ENCODE measurements at places on chromosomes 7 and 10. TPM values are rescaled to one million over a fixed set of nuclear protein-coding genes. Genes with fewer than 3 reads are reported as not detected.

Gene TAS2R5
- 13.4 TPM for total RNA-seq

Gene CARD11
- total RNA-seq, result 3.9 TPM

Gene PRSS37
- total RNA-seq, result 17.1 TPM

Gene GRID2IP
- total RNA-seq, result 1.1 TPM

Gene H2BK1
- not detected for total RNA-seq

Gene MXI1
- total RNA-seq, result 69.1 TPM

Gene PRR15
- total RNA-seq, result 0.71 TPM

DNA sequence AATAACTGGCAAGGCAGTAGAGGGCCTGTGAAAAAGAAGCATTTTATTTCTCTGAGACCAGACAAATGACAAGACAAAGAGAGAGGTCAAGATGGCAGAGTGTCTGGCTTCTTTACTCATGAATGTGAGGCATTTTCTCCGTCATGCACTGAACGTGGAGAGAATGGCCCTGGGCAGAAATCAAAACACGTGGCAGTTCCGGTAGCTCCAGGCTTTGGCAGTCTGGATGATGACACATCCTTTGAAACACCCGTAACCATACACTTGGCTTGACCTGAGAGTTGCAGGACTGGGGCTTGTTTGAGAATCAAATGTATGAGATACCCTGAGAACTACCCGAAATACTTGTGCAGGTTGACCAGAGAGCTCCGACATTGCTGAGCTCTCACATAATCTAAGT, 537.6 kb downstream of the ACTR3B start:
- DNase-seq, result no peak

DNA sequence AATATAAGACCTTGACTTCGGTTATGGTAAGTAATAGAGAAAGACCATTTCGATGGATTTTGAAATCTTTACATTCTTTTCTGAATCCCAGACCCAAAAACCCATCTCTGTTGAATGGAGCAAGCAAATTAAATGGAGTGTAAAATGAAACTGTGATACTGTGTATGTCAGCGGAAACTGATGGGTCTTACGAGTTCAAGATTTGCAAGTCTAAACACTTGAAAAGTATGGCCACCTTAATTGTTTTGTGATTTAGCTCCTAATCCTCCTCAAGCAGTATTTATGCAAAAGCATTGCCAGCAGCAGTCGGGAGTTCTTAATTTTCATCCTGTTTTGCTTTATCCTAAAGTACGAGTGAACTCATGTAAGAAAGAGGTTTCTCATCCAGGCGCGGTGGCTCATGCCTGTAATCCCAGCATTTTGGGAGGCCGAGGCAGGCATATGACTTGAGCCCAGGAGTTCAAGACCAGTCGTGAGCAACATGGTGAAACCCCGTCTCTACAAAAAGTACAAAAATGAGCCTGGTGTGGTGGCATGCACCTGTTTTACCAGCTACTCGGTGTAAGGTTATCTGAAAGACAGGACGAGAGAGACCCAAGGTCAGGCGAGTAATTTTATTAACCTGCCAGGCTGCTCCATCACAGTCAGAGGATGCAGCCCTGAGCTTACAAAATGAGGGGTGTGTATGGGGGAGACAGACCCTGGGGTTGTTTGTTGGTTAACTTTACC, 5.8 kb upstream of the DHTKD1 start:
- DNase-seq, result no peak

GRCh38 chr7:15600298-15600697, 38.5 kb upstream of the AGMO start:
- no peak for DNase-seq

DNA sequence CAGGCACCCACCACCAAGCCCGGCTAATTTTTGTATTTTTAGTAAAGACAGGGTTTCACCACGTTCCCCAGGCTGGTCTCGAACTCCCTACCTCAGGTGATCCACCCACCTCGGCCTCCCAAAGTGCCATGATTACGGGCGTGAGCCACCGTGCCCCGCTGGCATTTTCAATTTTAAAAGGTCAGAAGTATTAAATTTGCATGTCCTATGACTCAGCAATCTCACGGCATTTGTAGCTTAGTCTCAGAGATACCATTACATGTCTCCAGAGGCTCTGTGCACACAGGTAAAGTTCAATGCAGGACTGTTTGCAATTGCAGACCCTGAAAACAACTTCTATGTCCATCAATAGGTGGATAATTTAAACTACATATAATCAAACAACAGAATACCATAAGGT, 99.2 kb downstream of the DLG5 start:
- DNase-seq, result no peak

- DNase-seq, result peak; percentile 76
Measured at GRCh38 chr7:15720849-15721471, 34.5 kb upstream of the MEOX2 start.

- no peak for DNase-seq
Measured at GRCh38 chr10:30897547-30897946, 134.1 kb downstream of the ZNF438 start.

GRCh38 chr10:100811752-100812750, 66.7 kb downstream of the PAX2 start:
- DNase-seq, result no peak

GRCh38 chr7:117044664-117045063, 91.4 kb downstream of the ST7 start:
- DNase-seq, result no peak

DNA sequence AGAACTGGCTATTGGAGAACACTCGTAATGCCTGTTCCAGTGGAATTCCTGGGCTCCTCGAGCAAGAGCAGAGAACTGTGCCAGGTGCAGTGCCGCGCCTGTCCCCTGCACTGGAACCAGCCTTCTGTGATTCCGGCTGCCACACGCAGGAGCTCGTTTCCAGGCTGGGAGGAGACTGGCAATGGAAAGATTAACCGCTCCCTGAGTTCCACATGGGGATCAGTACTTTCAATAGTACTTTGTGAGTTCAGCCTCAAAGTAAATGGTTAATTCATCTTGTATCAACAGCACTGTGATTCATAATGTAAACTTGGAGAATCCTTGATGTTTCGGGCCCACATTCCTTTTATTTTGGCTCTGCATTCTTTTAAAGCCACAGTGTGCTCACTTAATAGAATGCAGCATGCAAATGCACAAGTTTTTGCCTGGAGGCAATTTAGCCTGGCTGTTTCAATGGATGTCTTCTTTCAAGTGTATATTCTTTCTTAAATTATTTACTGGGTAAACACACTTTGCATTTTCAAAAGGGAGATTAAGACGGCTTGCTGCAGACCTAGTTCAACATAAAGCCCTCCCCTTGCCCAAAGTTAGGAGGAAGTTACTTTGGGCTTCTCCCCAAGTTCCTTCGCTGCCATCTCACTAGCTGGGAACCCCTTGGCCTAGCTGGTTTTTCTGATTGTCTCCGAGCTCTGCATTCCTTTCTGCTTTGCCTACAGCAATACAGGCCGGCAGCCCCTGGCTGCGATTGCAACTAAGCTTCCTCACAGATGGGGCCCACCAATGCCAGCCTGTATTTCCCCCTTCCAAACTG, 138.1 kb upstream of the TCF7L2 start:
- no peak for DNase-seq

GRCh38 chr7:44315301-44315903, 10.0 kb downstream of the CAMK2B start:
- DNase-seq, result no peak

- no peak for DNase-seq
Measured at GRCh38 chr10:42738679-42739078, 43.9 kb upstream of the BMS1 start.

- no peak for DNase-seq
Measured at GRCh38 chr7:128052404-128052803, 21.2 kb upstream of the LRRC4 start.

- no peak for DNase-seq
Measured at GRCh38 chr10:14553448-14553847, 221.2 kb downstream of the FAM107B start.

DNA sequence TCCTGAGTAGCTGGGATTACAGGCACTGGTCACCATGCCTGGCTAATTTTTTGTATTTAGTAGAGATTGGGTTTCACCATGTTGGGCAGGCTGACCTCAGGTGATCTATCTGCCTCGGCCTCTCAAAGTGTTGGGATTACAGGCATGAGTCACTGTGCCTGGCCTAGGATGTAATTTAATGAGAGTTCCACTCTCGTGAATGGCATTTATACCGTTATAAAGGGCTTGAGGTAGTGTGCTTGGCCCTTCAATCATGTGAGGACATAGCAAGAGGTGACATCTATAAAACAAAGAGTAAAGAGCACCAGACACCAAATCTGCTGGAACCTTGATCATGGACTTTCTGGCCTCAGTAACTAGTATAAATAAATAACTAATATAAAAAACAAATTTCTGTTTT, 93.5 kb upstream of the PPP1R9A start:
- no peak for DNase-seq

DNA sequence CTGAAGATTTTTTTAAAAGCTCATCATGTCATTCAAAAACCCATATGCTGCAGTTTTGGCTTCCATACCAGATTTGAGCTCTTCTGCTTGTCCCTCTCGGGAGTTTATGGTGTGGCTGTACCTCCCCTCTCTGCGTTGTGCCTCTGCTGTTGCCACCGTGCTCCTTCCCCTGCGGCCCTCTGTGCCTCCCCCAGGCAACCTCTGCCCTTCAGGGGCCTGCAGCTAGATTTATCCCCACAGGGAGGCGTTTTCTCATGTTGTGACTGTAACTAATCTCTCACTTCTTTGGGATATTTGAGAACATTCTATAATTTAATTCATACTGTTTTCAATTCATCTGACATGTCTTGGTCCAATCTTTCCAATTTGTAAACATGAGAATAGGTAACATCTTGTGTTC, 52.7 kb downstream of the TASOR2 start:
- DNase-seq, result no peak

- no peak for DNase-seq
Measured at GRCh38 chr10:118356628-118357027, 14.5 kb upstream of the FAM204A start.

DNA sequence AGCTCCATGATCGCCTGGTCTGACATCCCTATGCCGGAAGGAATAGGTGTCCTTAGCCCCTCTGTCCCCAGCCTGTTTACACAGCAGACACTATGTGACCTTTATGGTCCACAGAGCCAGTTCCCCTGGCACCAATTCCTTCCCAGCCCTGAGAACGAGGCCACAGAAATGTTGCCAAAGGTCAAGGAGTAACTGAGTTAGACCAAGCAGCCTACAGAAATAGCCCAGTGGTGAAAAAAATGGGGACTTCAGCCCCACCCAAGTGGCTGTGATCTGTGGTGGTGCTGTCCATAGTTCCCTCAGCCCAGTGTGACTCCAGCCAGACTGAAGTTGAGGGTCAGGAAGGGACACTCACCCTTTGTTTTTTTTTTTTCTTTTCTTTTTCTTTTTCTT, 2.5 kb downstream of the PGAM2 start:
- DNase-seq, result no peak

DNA sequence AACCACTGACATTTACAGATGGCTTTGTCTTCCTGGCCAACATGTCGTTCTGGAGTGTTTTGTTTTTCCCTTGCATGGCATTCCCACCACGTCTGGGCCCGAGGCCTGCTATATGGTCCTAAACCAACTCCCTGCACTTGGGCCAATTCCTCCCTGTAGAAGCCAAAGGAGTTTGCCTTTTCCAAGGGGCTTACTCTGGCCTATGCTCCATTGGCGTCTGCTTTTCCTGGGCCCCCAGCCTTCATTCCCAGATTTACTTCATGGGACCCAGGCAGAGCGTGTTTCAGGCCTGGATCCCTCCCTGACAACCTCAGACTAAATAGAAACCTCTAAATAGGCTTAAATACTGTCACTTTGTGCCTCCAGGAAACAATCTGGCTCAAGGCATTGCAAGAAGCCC, 60.7 kb downstream of the MINDY4 start:
- no peak for DNase-seq

DNA sequence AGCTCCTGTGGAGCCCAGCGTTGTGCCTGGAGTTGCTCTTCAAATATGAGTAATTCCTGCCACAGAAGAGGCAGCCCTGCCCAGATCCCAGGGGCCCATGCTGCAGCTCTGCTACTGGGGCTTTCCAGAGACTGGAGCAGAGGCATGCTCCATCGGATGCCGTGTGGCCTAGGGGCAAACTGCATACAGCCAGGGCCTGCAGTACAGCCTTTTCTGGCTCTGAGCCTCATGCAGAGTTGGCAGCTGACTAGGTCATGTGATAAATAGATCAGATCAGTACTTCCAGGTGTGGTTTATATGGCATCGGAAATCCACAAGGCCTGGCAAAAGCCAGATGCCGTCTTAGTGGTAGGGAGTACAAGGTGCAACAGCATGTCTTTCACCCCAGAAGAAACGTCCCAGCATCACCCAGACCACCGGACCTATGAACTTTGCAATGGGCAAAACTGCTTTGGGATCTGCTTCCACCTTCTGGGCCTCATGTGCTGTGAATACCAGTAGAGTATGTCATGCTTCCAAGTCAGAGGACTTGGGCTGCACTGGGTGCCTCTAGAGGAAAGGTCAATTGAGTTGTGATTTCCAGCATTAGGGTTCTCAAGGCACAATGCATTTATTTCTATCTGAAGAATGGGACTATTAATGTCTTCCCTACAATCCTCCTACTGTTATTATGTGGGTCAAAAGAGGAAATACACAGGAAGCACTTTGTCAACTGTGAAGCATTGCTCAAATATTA, 250.7 kb upstream of the ZNF32 start:
- no peak for DNase-seq

- no peak for DNase-seq
Measured at GRCh38 chr7:94590526-94591162, 65.3 kb downstream of the SGCE start.

- DNase-seq, result no peak
Measured at GRCh38 chr10:132570771-132571649, 33.4 kb downstream of the INPP5A start.

DNA sequence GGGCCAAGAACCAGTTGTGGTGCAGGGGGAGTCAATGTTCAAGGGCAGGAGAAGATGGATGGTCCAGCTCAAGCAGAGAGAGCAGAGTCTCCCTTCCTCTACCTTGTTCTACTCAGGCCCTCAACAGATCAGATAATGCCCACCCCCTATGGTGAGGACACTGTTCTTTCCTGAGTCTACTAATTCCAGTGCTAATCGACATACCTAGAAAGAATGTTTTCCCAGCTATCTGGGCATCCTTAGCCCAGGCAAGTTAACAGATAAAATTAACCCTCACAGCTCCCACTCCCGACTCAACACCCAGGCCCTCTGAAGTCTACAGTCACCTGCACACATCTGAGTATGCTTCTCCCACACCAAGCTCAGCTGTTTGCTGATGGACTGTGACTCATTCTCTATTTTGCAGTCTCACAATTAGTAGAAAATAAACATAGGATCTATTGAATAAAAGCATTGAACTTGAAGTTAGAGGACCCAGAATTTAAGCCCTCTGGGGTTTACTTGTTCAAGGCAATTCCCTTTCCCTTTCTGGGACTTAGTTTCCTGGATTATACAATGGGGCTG, 17.1 kb downstream of the COL13A1 start:
- DNase-seq, result no peak

GRCh38 chr7:156747718-156748117, 107.1 kb downstream of the RNF32 start:
- DNase-seq, result no peak
